ENCODE measurements at places on chromosomes 13 and 19. TPM values are rescaled to one million over a fixed set of nuclear protein-coding genes. Genes with fewer than 3 reads are reported as not detected.
A peak's percentile ranks its signal among the peaks of the same experiment; 100 is the strongest.

Gene RNF17
- total RNA-seq = not detected

Gene GSX1
- 11.4 TPM for total RNA-seq

Gene NCR1
- total RNA-seq = not detected

- H3K36me3 ChIP-seq = peaks cover 3% of the 10 kb centered on the region
- no peak overlapping the region for H3K27ac ChIP-seq
- H3K4me3 ChIP-seq = no peak overlapping the region
- no peak for DNase-seq
- H3K4me1 ChIP-seq = peaks cover 38% of the 10 kb centered on the region
- H3K27me3 ChIP-seq = no peaks in the 10 kb centered on the region
Observed at GRCh38 chr13:39506559-39507390, 96.2 kb downstream of the LHFPL6 start.

GRCh38 chr13:93552596-93552995 is 326.0 kb downstream of the GPC6 start:
- no peaks in the 10 kb centered on the region for H3K4me1 ChIP-seq
- DNase-seq = no peak
- no peak overlapping the region for H3K27ac ChIP-seq
- no peak overlapping the region for H3K4me3 ChIP-seq

Gene POSTN
- total RNA-seq = 93.0 TPM

DNA sequence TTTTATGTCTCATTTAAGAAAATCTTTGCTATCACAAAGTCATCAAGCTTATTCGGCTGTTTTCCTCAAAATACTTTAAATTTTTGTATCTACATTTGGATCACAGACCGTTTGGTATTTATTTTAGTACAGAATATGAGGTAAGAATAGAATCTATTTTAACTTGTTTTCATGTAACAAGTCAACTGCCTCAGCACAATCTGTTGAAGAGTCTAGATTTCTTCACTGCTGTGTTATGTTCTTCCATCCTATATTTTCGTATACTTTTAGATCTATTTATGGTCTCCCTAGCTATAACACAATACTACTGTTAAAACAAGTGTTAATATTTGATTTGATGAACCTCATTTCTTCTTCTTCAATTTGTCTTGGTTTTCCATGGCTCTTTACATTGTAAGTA is 61.6 kb upstream of the SGCG start:
- no peaks in the 10 kb centered on the region for H3K27me3 ChIP-seq
- no peak overlapping the region for H3K27ac ChIP-seq
- H3K4me3 ChIP-seq = no peak overlapping the region
- H3K36me3 ChIP-seq = no peaks in the 10 kb centered on the region
- peaks cover 11% of the 10 kb centered on the region for H3K4me1 ChIP-seq

GRCh38 chr19:43504426-43505185 is at the start of gene PHLDB3:
Gene PHLDB3, minus strand, starts transcription at chr19:43504746. Its CDS starts 628 bp downstream, at chr19:43504118.
- peak within 1 kb of the TSS; percentile 78 for H3K27ac ChIP-seq
- H3K27me3 ChIP-seq = peaks cover 2% of the 10 kb centered on the region
- H3K36me3 ChIP-seq = peaks cover 2% of the 10 kb centered on the region
- H3K4me3 ChIP-seq = peak within 1 kb of the TSS; percentile 90
- DNase-seq = no peak

- peaks cover 6% of the 10 kb centered on the region for H3K27me3 ChIP-seq
- peaks cover 16% of the 10 kb centered on the region for H3K4me1 ChIP-seq
- no peak overlapping the region for H3K4me3 ChIP-seq
- DNase-seq = no peak
Observed at GRCh38 chr19:32104850-32105235, 240.6 kb upstream of the ZNF507 start.

DNA sequence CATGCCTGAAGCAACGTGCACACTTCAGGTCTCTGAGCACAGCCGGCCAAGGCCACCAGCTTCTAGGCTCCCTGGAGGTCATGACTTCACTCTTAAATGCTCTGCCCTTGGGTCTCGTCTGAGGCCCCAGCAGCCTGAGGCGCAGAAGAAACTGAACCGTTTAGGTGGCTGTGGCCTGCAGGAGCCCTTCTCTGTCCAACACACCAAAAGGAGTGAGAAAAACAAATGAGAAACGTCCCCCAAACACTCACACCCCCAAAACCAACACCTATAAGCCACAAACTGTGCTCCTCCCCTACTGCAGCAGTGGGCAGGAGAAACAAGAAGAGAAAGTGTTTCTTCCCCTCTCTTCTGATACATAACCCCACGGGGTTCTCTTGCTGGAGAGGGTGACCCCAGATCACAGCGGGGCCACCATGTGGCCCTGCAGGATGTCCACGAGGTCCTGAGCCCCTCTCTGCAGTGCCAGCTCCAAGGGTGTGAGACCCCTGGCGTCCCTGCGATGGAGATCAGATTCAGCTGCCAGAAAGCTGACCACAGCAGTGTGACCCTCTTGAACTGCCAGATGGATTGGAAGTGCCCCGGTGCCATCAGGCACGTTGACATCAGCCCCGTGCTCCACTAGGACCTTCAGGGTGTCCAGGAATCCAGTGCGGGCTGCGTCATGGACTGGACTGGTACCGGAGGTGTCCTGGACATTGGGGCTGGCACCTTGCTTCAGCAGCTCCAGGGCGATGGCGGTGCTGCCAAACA is 1.0 kb upstream of the KRI1 start:
- H3K27me3 ChIP-seq = peaks cover 4% of the 10 kb centered on the region
- H3K4me1 ChIP-seq = peaks cover 43% of the 10 kb centered on the region
- H3K36me3 ChIP-seq = no peaks in the 10 kb centered on the region
- peak overlapping the region; percentile 96 for H3K4me3 ChIP-seq
- no peak for DNase-seq

Gene CASP14
- total RNA-seq = not detected

Gene GJA3
- not detected for total RNA-seq

Gene CCDC70
- not detected for total RNA-seq

- H3K27ac ChIP-seq = peak overlapping the region; percentile 99
- H3K4me3 ChIP-seq = peak overlapping the region; percentile 92
- peaks cover 54% of the 10 kb centered on the region for H3K4me1 ChIP-seq
- H3K27me3 ChIP-seq = peaks cover 16% of the 10 kb centered on the region
- peaks cover 2% of the 10 kb centered on the region for H3K36me3 ChIP-seq
- peak; percentile 86 for DNase-seq
Observed at GRCh38 chr19:42244347-42245220, 2.2 kb upstream of the GSK3A start.

Gene TNFRSF19
- total RNA-seq = 74.8 TPM

- H3K36me3 ChIP-seq = no peaks in the 10 kb centered on the region
- no peak overlapping the region for H3K27ac ChIP-seq
- peak; percentile 36 for DNase-seq
- H3K27me3 ChIP-seq = peaks cover 36% of the 10 kb centered on the region
- H3K4me3 ChIP-seq = no peak overlapping the region
Observed at GRCh38 chr19:4730740-4731171, 7.1 kb upstream of the DPP9 start.

Gene CRLF1
- 0.68 TPM for total RNA-seq

- H3K27me3 ChIP-seq = peaks cover 9% of the 10 kb centered on the region
- DNase-seq = no peak
- H3K36me3 ChIP-seq = peaks cover 3% of the 10 kb centered on the region
- H3K4me3 ChIP-seq = no peak overlapping the region
Observed at GRCh38 chr19:32669310-32669709, 5.7 kb downstream of the ANKRD27 start.

GRCh38 chr13:31090961-31091624 is 70.6 kb downstream of the HSPH1 start:
- peaks cover 24% of the 10 kb centered on the region for H3K4me1 ChIP-seq
- DNase-seq = no peak
- H3K4me3 ChIP-seq = no peak overlapping the region
- H3K27me3 ChIP-seq = no peaks in the 10 kb centered on the region
- no peaks in the 10 kb centered on the region for H3K36me3 ChIP-seq
- no peak overlapping the region for H3K27ac ChIP-seq

DNA sequence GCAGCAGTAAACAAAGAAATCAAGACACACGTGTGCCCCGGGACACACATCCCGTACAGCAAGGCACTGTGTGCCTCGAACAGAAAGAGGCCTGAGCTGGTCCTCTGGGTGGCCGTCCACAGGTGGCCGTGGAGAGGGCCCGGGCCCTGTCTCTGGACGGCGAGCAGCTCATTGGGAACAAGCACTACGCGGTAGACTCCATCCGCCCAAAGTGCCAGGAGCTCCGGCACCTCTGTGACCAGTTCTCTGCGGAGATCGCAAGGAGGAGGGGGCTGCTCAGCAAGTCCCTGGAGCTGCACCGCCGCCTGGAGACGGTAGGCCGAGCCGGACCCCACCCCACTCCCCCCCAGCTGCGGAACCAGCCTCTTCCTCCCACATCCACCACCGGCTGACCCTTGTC is 30.7 kb upstream of the F7 start:
- no peaks in the 10 kb centered on the region for H3K27me3 ChIP-seq
- H3K4me3 ChIP-seq = no peak overlapping the region
- DNase-seq = no peak
- H3K4me1 ChIP-seq = no peaks in the 10 kb centered on the region

DNA sequence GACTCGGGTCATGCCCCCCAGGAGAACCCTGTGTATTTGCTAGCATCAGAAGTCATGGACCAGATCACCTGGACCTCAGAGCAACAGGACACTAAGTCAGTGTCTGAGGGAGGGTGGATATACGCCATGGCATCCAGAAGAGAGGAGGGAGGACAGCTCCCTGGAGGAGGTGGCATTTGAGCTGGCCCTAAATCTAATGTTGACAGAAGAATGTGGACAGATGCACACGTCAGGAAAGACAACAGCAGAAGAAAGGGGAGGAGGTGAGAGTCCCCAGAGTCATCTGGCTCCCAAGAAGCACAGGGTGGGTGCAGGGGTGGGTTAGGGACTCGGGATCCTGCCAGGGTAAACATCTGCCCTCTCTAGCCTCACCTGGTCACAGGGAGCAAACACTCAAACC is 24.5 kb upstream of the CCNE1 start:
- H3K27me3 ChIP-seq = no peaks in the 10 kb centered on the region
- H3K36me3 ChIP-seq = no peaks in the 10 kb centered on the region
- no peaks in the 10 kb centered on the region for H3K4me1 ChIP-seq
- DNase-seq = no peak
- H3K4me3 ChIP-seq = no peak overlapping the region
- H3K27ac ChIP-seq = no peak overlapping the region

DNA sequence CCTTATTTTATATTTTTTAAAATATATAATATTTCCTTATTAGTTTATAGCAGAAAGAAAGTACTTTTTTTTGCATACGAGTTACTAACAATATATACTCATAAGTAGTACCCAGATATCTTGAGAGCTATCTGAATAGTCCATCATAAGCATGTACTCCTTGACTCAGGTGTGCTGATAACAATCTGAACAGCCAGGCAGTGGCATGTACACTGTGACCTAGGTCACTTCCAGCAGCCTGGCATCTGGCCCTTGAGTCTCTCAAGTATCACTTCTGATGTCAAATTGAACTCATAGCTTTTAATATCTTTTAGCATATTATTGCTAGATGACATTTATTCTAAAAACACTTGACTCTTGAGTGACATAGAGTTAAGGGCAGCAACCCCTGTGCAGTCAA is 1576.7 kb downstream of the SLITRK1 start:
- H3K27me3 ChIP-seq = no peaks in the 10 kb centered on the region
- H3K4me3 ChIP-seq = no peak overlapping the region
- no peaks in the 10 kb centered on the region for H3K4me1 ChIP-seq
- DNase-seq = no peak
- H3K27ac ChIP-seq = no peak overlapping the region
- peaks cover 3% of the 10 kb centered on the region for H3K36me3 ChIP-seq
